ENCODE measurements at places on chromosomes 13 and 19. TPM values are rescaled to one million over a fixed set of nuclear protein-coding genes. Genes with fewer than 3 reads are reported as not detected.

GRCh38 chr13:110221406-110222117, 85.4 kb downstream of the COL4A1 start:
- H3K4me1 ChIP-seq: peaks cover 27% of the 10 kb centered on the region
- peak overlapping the region; percentile 87 for H3K27ac ChIP-seq
- no peaks in the 10 kb centered on the region for H3K36me3 ChIP-seq
- no peak for DNase-seq
- H3K27me3 ChIP-seq: no peaks in the 10 kb centered on the region

GRCh38 chr19:12034620-12035019, 859 bp downstream of the ZNF433 start:
- peak overlapping the region; percentile 86 for H3K27ac ChIP-seq
- H3K4me3 ChIP-seq: peak overlapping the region; percentile 98
- H3K27me3 ChIP-seq: no peaks in the 10 kb centered on the region

- no peaks in the 10 kb centered on the region for H3K27me3 ChIP-seq
- DNase-seq: no peak
- no peaks in the 10 kb centered on the region for H3K4me1 ChIP-seq
- no peak overlapping the region for H3K4me3 ChIP-seq
Observed at GRCh38 chr13:61954092-61954491, 538.4 kb upstream of the PCDH20 start.

DNA sequence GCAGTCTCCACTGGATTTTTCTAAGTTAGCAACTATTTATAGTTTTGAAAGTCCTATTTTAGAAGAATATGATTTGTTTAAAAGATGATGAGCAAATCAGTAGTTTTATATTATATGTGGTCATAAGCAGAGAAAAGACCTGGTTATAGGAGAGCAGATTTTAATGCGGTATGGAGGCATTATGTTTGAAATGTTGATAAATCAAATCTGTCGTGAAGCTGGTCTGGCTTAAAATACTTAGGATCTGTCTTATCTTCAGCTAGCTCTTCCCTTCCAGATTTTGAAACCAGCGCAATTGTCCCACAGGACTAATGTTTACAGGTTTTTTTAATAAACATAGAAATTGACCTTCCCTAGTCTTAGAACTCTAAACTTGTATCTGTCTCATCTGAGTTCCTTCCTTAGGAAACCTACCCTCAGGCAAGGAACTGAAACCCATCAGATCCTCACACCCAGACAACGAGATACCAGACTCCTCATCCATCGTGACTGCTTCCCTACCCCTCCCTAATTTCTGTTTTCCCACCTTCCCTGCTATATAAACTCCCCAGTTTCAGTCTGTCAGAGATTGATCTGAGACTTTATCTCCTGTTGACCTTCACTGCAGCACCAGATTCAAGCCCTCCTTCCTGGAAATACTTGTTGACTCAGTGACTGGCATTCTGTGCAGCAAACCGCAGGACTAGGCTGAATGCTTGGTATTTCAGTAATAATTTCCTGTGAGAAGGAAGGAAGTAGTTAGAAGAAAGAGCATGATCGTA, 37.8 kb upstream of the CXCL17 start:
- no peak overlapping the region for H3K27ac ChIP-seq
- H3K27me3 ChIP-seq: no peaks in the 10 kb centered on the region
- peaks cover 8% of the 10 kb centered on the region for H3K4me1 ChIP-seq
- H3K36me3 ChIP-seq: no peaks in the 10 kb centered on the region
- no peak overlapping the region for H3K4me3 ChIP-seq

- DNase-seq: no peak
- no peak overlapping the region for H3K27ac ChIP-seq
- no peaks in the 10 kb centered on the region for H3K36me3 ChIP-seq
- H3K4me1 ChIP-seq: no peaks in the 10 kb centered on the region
Observed at GRCh38 chr13:94753327-94753726, 41.0 kb upstream of the SOX21 start.

GRCh38 chr19:42606660-42607351, 12.1 kb upstream of the CEACAM8 start:
- peak; percentile 32 for DNase-seq
- H3K4me3 ChIP-seq: no peak overlapping the region
- no peaks in the 10 kb centered on the region for H3K27me3 ChIP-seq
- H3K4me1 ChIP-seq: no peaks in the 10 kb centered on the region
- H3K27ac ChIP-seq: no peak overlapping the region

The IL4I1 gene
- not detected for polyA plus RNA-seq

The NKPD1 gene
- polyA plus RNA-seq: not detected

- no peaks in the 10 kb centered on the region for H3K36me3 ChIP-seq
- H3K27me3 ChIP-seq: no peaks in the 10 kb centered on the region
- H3K4me1 ChIP-seq: no peaks in the 10 kb centered on the region
- H3K27ac ChIP-seq: no peak overlapping the region
Observed at GRCh38 chr19:51093101-51093500, 10.4 kb upstream of the KLK14 start.

GRCh38 chr13:97928301-97928700, 25.2 kb upstream of the IPO5 start:
- no peak overlapping the region for H3K27ac ChIP-seq
- H3K4me1 ChIP-seq: no peaks in the 10 kb centered on the region
- H3K36me3 ChIP-seq: no peaks in the 10 kb centered on the region
- no peaks in the 10 kb centered on the region for H3K27me3 ChIP-seq
- DNase-seq: no peak

The CEACAM7 gene
- 0.12 TPM for polyA plus RNA-seq

The NLRP7 gene
- not detected for polyA plus RNA-seq

The AXL gene
- polyA plus RNA-seq: 21.1 TPM

DNA sequence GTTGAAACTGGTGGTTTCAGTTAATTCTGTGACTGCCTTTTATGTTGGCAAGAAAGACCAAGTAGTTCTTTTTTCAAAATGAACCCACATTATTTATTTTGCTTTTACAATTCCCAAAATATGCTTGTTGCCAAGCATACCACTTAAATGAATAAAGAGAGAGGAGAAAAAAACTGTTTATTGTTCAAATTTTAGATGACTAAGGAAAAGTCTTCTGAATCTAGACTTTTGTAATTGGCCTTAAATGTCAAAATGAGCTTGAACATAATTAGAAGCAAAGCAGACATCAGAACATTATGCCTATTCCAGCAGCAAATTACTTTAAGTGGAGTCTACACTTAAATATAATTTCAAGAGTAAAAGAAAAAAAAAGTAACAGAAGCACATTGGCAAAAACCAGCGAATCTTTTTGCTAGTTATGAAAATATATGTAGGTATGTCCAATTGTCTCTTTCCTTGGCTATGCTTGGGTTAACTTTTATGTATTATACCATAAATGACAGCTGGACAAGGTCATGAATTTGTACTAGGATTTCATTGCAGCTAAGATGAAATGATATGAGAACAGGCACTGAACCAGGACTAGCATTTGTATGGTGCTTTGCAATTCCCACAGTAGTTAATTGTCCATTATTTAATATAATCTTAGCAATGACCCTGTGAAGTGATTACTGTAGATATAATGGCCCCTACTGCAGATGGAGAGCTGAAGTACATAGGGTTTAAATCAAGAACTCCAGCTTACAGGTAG, 211.9 kb downstream of the NALCN start:
- no peaks in the 10 kb centered on the region for H3K4me1 ChIP-seq
- no peak overlapping the region for H3K27ac ChIP-seq
- DNase-seq: no peak
- no peak overlapping the region for H3K4me3 ChIP-seq

GRCh38 chr19:4030552-4030951, 23.0 kb downstream of the PIAS4 start:
- no peaks in the 10 kb centered on the region for H3K27me3 ChIP-seq
- H3K4me1 ChIP-seq: no peaks in the 10 kb centered on the region
- no peak overlapping the region for H3K27ac ChIP-seq
- no peak for DNase-seq
- peaks cover 39% of the 10 kb centered on the region for H3K36me3 ChIP-seq

GRCh38 chr13:78657699-78658629, 991 bp downstream of the OBI1 start:
- peak overlapping the region; percentile 55 for H3K27ac ChIP-seq
- no peaks in the 10 kb centered on the region for H3K27me3 ChIP-seq
- H3K4me3 ChIP-seq: peak overlapping the region; percentile 89
- DNase-seq: no peak

- DNase-seq: no peak
- no peaks in the 10 kb centered on the region for H3K4me1 ChIP-seq
- no peak overlapping the region for H3K27ac ChIP-seq
- H3K4me3 ChIP-seq: no peak overlapping the region
- H3K27me3 ChIP-seq: no peaks in the 10 kb centered on the region
Observed at GRCh38 chr19:52658595-52658994, 20.4 kb upstream of the ZNF83 start.

The MFSD12 gene
- 19.0 TPM for polyA plus RNA-seq

DNA sequence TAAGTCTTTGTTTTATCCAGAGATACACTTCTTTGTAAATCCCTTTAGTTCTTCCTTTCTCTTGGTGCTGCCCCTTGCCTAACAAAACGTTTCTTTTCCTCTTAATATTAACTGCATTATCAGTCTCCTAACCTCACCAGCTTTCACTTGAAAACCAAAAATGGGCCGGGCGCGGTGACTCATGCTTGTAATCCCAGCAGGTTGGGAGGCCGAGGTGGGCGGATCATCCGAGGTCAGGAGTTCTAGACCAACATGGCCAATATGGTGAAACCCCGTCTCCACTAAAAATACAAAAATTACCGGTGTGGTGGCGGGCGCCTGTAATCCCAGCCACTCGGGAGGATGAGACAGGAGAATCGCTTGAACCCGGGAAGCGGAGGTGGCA, 329.8 kb upstream of the MIR17HG start:
- no peaks in the 10 kb centered on the region for H3K36me3 ChIP-seq
- DNase-seq: no peak
- no peaks in the 10 kb centered on the region for H3K4me1 ChIP-seq
- H3K4me3 ChIP-seq: no peak overlapping the region
- H3K27ac ChIP-seq: no peak overlapping the region
- no peaks in the 10 kb centered on the region for H3K27me3 ChIP-seq

- no peak overlapping the region for H3K27ac ChIP-seq
- peaks cover 10% of the 10 kb centered on the region for H3K4me1 ChIP-seq
- DNase-seq: no peak
- no peaks in the 10 kb centered on the region for H3K36me3 ChIP-seq
Observed at GRCh38 chr19:39246951-39247669, 1.5 kb downstream of the IFNL4 start.

GRCh38 chr13:104823709-104824108, 1711.8 kb downstream of the EFNB2 start:
- H3K36me3 ChIP-seq: no peaks in the 10 kb centered on the region
- no peaks in the 10 kb centered on the region for H3K4me1 ChIP-seq
- H3K4me3 ChIP-seq: no peak overlapping the region
- no peak for DNase-seq

DNA sequence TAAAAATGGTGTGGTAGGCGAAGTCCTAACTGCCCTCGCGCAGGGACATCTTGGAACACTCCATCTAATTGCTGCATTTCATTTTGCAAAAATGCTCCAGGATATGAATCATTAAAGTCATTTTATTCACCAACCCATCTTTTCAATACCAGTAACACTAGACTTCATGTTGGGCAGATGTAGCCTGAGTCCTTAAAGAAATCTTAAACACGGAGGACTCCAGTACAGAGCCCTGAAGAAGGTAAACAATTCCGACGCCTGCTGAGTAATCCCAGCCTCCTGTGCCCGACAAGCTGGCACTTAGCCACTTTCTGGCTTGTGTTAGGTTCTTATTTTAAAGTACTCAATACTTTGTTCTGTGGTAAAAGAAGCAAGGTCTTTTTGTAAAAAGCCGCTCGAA, 58.0 kb upstream of the IRS2 start:
- peaks cover 4% of the 10 kb centered on the region for H3K27me3 ChIP-seq
- no peak overlapping the region for H3K27ac ChIP-seq
- no peak overlapping the region for H3K4me3 ChIP-seq
- DNase-seq: no peak
- H3K4me1 ChIP-seq: no peaks in the 10 kb centered on the region
- H3K36me3 ChIP-seq: no peaks in the 10 kb centered on the region

The FCAR gene
- polyA plus RNA-seq: 0.15 TPM

GRCh38 chr13:95510950-95511349, 41.6 kb upstream of the CLDN10 start:
- no peaks in the 10 kb centered on the region for H3K4me1 ChIP-seq
- H3K27me3 ChIP-seq: peaks cover 3% of the 10 kb centered on the region
- DNase-seq: no peak
- H3K36me3 ChIP-seq: no peaks in the 10 kb centered on the region
- no peak overlapping the region for H3K27ac ChIP-seq

DNA sequence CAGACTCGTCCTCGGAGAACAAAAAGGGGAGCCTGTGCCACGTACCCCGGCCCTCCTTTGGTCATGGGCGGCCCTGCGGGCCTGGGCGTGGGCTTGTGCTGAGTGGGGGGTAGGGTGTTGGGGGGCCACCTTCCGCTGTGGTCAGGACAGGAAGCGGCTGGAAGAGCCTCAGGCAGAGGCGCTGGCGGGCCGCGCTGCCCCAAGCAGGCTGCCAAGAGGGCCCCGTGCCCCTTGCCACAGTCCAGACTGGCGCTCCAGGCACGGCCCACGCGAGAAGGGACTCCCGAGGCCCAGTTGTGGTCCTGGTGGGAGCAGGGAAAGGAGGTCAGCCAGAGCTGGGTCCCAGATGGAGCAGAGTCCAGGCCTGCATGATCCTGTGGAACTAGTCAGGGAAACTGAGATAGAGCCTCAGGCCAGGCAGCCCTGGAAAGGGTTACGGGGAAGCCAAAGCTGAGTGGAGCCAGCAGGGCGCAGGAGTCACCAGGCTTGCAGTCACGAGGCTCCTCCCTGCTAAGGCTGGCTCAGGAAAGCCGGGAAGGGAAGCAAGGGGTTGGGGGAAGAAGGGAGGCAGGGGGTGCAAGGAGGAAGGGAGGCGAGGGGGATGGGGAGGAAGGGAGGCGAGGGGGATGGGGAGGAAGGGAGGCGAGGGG, 135.0 kb downstream of the CRYL1 start:
- H3K4me1 ChIP-seq: no peaks in the 10 kb centered on the region
- DNase-seq: no peak
- no peaks in the 10 kb centered on the region for H3K36me3 ChIP-seq
- H3K27ac ChIP-seq: no peak overlapping the region
- no peaks in the 10 kb centered on the region for H3K27me3 ChIP-seq
- no peak overlapping the region for H3K4me3 ChIP-seq

- H3K4me1 ChIP-seq: no peaks in the 10 kb centered on the region
- H3K27me3 ChIP-seq: no peaks in the 10 kb centered on the region
- no peak overlapping the region for H3K4me3 ChIP-seq
- no peak for DNase-seq
- H3K27ac ChIP-seq: no peak overlapping the region
Observed at GRCh38 chr13:113579686-113580085, 4.9 kb upstream of the TFDP1 start.

The C1QTNF9B gene
- polyA plus RNA-seq: 1.8 TPM

Measured in heart left ventricle (tissue), 16 donors.